ENCODE measurements at places on chromosomes 3 and 15.

DNA sequence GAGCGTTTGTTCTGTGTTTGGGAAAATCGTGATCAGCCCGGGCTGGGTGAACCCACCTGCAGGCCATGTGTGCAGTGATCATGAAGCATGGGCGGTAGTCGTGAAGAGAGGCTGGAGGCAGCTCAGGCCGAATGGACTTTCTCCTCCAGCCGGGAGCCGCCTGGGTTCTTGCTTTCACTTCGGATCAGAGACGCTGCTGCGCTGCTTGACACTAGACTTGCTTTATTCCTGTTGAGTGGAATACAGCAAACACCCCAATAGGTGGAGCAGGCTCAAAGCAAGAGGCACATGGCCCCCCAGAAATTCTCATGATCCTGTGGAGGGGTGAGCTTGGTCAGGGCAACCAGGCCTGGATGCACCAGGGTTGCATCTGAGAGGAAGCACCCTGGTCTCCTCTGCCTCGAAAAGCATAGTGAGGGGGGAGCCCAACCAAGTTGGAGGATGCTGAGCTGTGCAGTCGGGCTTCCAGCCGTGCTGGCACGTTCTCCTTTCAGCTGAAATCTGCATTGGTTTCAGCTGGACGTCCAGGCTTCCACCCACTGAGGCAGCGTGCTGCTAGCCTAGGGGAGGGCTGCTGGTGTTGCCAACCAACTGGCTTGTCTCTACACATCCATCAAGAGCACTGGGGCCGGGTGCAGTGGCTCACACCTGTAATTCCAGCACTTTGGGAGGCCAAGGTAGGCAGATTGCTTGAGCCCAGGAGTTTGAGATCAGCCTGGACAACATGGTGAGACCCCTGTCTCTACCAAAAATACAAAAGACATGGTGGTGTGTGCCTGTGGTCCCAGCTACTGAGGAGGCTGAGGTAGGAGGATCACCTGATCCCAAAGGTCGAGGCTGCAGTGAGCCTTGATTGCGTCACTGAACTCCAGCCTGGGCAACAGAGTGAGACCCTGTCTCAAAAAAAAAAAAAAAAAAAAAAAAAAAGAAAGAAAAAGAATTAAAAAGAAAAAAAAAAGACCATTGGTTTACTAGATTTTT, 2.8 kb upstream of the NRROS start:
- DNase-seq: no peak
- no peak overlapping the region for H3K4me3 ChIP-seq
- H3K27me3 ChIP-seq: peaks cover 17% of the 10 kb centered on the region
- peaks cover 4% of the 10 kb centered on the region for H3K36me3 ChIP-seq
- H3K4me1 ChIP-seq: peaks cover 50% of the 10 kb centered on the region

DNA sequence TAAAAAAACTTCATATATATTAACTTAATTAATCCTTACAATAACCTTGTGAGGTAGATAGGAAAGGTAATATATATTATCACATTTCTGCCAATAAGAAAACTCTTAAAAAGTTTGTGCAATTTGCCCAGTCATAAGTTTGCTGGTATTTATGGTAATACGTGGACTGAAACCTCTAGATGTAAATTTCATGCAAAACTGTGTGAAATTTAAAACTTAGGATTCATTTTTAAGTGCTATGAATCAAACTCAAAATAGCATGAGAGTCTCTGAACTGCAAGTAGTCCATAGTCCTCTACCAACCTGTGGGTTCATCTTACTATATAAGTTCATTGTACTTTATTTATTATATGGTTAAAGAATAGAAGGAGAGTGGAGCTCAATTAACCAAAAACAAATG, 56.4 kb downstream of the ZBTB20 start:
- no peaks in the 10 kb centered on the region for H3K36me3 ChIP-seq
- H3K27me3 ChIP-seq: peaks cover 1% of the 10 kb centered on the region
- no peak for DNase-seq
- H3K27ac ChIP-seq: no peak overlapping the region
- no peak overlapping the region for H3K4me3 ChIP-seq

- no peak for DNase-seq
- peaks cover 19% of the 10 kb centered on the region for H3K36me3 ChIP-seq
- no peak overlapping the region for H3K4me3 ChIP-seq
- no peaks in the 10 kb centered on the region for H3K4me1 ChIP-seq
- H3K27me3 ChIP-seq: no peaks in the 10 kb centered on the region
Measured at GRCh38 chr3:154304116-154304786, 20.0 kb downstream of the DHX36 start.

GRCh38 chr3:32401556-32402081, 10.0 kb downstream of the CMTM7 start:
- peaks cover 48% of the 10 kb centered on the region for H3K4me1 ChIP-seq
- peak overlapping the region; percentile 51 for H3K4me3 ChIP-seq
- H3K27ac ChIP-seq: peak overlapping the region; percentile 99
- peak; percentile 87 for DNase-seq

- H3K27me3 ChIP-seq: peaks cover 2% of the 10 kb centered on the region
- H3K27ac ChIP-seq: no peak overlapping the region
- H3K36me3 ChIP-seq: no peaks in the 10 kb centered on the region
- DNase-seq: no peak
Measured at GRCh38 chr15:57079446-57079845, 161.0 kb downstream of the TCF12 start.

GRCh38 chr3:177837951-177838655, 640.8 kb upstream of the TBL1XR1 start:
- no peak overlapping the region for H3K4me3 ChIP-seq
- H3K36me3 ChIP-seq: no peaks in the 10 kb centered on the region

GRCh38 chr15:73322665-73323373, 45.9 kb downstream of the HCN4 start:
- no peak overlapping the region for H3K4me3 ChIP-seq
- H3K4me1 ChIP-seq: peaks cover 10% of the 10 kb centered on the region
- H3K27ac ChIP-seq: no peak overlapping the region
- DNase-seq: no peak

- peaks cover 3% of the 10 kb centered on the region for H3K27me3 ChIP-seq
- H3K27ac ChIP-seq: no peak overlapping the region
- DNase-seq: no peak
- H3K4me3 ChIP-seq: no peak overlapping the region
- no peaks in the 10 kb centered on the region for H3K4me1 ChIP-seq
Measured at GRCh38 chr3:175493301-175493700, 634.2 kb downstream of the NAALADL2 start.

DNA sequence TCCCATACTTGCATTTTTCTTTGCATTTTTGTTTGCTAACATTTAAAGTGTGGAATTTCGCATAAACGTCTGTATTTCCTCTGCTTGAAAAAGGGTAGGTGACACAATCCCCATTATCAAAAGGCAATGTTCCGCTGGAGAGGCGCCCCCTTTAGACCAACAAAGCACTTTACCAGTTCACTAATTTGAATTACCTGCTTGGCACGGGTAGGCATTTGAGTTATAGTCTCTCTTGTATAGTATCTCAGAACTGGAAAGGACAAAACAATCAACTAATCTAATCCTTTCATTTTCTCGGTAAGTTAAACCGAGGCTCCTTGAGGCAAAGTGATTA, 775 bp upstream of the CCDC39 start:
- peak overlapping the region; percentile 94 for H3K27ac ChIP-seq
- DNase-seq: peak; percentile 55
- peaks cover 5% of the 10 kb centered on the region for H3K27me3 ChIP-seq
- H3K4me3 ChIP-seq: peak overlapping the region; percentile 96

- H3K27ac ChIP-seq: no peak overlapping the region
- no peaks in the 10 kb centered on the region for H3K36me3 ChIP-seq
- no peak overlapping the region for H3K4me3 ChIP-seq
- no peaks in the 10 kb centered on the region for H3K27me3 ChIP-seq
Measured at GRCh38 chr15:32698773-32699390, 18.9 kb upstream of the GREM1 start.

- H3K4me3 ChIP-seq: no peak overlapping the region
- no peaks in the 10 kb centered on the region for H3K36me3 ChIP-seq
- H3K27me3 ChIP-seq: no peaks in the 10 kb centered on the region
Measured at GRCh38 chr3:136366289-136366688, 116.1 kb downstream of the PCCB start.

All from endothelial cell (in vitro differentiated cells).